ENCODE measurements at places on chromosomes 7 and 10. TPM values are rescaled to one million over a fixed set of nuclear protein-coding genes. Genes with fewer than 3 reads are reported as not detected.

C10orf90 gene
- 4.3 TPM for total RNA-seq

NEURL1 gene
- 17.8 TPM for total RNA-seq

TMEM139 gene
- total RNA-seq = 1.1 TPM

ADO gene
- 65.9 TPM for total RNA-seq

GRCh38 chr7:158186864-158187693 lies 400.5 kb downstream of the PTPRN2 start:
- DNase-seq = no peak

- DNase-seq = no peak
Observed at GRCh38 chr7:8211725-8212096, 50.3 kb downstream of the ICA1 start.

DNA sequence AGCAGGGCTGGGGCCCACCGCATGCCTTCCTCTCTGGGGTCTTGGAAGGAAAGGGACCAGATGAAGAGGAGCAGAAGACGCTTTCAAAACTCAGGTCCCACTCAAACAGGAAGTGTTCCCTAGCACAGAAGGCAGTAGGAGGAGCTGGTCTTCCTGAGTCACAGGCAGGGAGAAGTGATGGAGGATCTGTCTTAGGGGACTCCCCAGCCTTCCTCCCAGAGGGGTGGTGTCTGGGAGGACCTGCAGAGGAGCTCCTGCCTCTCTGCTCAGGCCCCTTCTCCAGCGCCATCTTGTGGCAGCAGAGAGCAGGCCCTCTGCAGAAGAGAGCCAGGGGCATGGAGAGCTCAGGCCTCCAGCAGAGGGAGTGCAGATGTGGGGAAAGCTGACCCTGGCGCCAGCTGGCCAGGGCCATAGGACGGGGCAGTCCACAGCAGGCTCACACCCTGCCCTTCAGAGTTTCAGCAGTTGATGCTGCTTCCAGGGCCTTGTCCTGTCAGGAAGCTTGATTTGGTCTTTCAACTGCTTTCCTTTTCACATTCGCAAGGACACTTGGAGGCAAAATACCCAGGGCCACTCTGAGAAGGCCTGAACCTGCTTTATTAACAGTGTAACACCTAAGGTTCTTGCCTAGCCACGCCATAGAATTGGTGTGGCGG lies 62.2 kb upstream of the TARP start:
- peak; percentile 93 for DNase-seq

DNA sequence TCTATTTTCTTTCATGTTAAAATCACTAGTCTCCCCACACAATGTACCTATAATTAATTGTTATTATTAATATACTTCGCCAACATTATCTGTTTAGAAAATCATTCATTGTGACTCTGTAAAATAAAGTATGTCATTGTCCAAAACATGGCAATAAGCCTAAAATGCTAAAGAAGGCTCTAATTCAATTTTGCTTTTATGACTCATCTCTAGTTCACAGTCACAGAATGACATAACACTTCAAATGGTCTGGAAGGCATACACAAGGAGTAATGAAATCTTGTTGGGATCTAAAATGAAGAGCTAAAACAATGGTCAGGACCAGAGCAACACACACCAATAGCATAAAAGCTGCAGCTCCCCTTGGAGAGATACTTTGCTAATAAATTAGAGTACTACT lies 505.8 kb downstream of the GPAM start:
- DNase-seq = no peak

DNA sequence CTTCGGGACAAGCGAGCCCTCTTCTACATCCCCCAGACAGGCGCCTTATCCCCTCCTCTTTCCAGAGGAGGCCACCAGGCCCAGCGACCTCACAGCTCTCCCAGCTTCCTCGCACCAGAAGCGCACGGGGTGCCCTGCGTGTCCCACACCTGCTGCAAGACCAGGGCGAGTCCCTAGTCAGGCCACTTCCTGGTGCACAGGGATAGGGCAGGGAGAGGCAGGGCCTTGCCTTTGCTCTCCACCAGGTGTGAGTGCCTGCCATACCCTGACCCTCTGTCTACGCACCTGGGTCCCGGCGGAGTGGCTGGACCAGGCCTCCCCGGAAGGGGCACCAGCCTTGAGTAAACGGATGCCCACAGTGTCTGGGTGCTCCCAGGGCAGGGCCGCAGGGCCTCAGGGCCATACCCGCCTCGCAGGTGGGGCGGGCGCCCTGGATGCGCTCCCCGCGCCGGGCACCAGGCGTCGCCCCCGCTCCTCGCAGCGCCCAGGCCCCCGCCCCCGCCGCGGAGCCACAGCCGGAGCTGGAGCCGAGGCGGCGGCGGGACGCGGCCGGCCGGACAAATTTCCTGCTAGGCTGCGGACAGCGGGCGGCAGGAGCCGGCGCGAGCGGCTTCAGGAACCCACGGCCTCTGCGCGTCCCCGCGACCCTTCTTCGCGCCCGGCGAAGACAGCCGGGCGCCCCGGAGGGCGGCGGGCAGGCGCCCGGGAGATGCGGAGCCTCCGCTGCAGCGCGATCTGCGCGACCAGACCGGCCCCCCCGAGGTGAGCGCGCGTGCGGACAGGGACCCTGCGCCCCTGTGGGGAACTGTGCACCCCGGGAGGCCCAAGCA lies at the start of gene PTPRE:
TSS of gene PTPRE (plus strand) at position 556 of the 830 bp plus-strand sequence. CDS start 133,779 bp downstream, outside the sequence.
- DNase-seq = peak; percentile 72

- no peak for DNase-seq
Observed at GRCh38 chr10:87072449-87072848, 22.2 kb downstream of the GLUD1 start.

DNA sequence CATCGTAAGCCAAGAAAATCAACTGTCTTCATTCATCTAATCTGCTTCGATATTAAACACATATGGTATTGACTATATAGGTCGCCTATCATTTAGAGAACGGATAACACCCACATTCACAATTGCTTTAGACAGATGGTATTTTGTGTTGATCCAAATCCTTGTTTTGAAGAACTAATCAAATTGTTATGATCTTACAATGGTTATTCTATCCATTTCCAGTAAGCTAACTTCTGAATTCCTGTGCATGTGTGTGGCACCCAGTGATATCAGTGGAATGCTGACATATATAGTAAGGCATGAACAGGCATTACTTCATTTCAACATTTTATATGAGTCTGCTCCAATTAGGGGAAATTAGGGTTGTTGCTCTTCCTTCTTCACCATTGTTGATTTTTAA lies 98.8 kb downstream of the SEMA3E start:
- DNase-seq = no peak

- no peak for DNase-seq
Observed at GRCh38 chr10:123997486-123998196, 95.8 kb downstream of the CHST15 start.

DNA sequence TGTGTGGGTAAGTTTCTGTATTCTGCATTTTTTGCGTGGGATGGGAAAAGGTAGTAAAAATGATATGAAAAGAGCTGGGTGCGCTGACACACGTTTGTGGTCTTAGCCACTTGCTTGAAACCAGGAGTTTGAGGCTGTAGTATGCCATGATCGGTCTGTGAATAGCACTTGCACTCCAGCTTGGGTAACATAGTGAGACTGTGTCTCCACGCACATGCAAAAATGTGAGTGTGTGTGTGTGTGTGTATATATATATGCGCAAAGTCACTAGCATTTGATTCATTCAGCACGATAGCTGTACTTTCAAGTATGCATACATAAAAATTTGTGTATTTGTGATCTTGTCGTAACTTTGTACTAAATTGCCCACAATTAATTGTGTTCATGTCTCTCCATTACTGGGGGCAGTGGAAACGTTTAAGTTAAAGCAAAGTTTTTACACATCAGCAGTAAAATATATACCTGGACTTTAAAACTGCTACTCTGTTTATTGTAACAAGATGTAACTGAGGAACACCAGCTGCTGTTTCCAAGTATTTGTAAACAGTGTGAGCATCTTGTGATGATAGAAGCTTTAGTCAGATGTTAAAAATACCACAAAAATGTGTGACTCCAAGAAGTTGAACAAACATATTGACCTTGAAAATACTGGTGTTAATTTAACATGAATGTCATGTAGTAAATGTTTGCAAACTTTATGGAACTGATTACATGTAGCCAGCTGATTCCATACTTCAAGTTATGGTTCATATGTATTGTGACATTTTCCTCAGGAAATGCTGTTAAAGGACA lies 1.6 kb downstream of the ZRANB1 start:
- DNase-seq = no peak

DNA sequence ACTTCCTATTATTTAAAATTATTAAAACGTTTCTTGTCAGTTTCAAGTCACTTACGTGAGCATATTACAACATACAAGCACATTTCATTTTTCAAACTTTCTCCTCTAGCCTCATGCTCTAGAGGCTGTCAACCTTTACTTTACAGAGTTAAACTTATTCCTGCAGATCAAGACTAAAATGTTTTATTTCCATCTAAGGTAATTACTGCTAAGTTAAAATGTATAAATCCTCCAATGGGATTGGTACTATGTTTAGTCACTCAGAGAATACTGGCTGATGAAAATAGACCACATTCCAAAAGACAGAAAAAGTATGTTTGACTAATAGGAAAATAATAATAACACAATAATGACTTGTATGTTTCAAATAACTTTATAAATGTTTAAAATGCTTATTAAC lies 8.4 kb upstream of the TRDMT1 start:
- no peak for DNase-seq

- no peak for DNase-seq
Observed at GRCh38 chr7:2181077-2181854, 51.5 kb downstream of the MAD1L1 start.

Measured in testis (tissue), 5 donors.